ENCODE measurements at places on chromosomes 1 and 21. TPM values are rescaled to one million over a fixed set of nuclear protein-coding genes. Genes with fewer than 3 reads are reported as not detected.

The WLS gene
- total RNA-seq, result 171 TPM

The STPG1 gene
- 9.5 TPM for total RNA-seq

The KRTAP19-1 gene
- total RNA-seq, result not detected

The EVI5 gene
- total RNA-seq, result 80.4 TPM

The SPOCD1 gene
- 28.0 TPM for total RNA-seq

The CD247 gene
- total RNA-seq, result not detected

DNA sequence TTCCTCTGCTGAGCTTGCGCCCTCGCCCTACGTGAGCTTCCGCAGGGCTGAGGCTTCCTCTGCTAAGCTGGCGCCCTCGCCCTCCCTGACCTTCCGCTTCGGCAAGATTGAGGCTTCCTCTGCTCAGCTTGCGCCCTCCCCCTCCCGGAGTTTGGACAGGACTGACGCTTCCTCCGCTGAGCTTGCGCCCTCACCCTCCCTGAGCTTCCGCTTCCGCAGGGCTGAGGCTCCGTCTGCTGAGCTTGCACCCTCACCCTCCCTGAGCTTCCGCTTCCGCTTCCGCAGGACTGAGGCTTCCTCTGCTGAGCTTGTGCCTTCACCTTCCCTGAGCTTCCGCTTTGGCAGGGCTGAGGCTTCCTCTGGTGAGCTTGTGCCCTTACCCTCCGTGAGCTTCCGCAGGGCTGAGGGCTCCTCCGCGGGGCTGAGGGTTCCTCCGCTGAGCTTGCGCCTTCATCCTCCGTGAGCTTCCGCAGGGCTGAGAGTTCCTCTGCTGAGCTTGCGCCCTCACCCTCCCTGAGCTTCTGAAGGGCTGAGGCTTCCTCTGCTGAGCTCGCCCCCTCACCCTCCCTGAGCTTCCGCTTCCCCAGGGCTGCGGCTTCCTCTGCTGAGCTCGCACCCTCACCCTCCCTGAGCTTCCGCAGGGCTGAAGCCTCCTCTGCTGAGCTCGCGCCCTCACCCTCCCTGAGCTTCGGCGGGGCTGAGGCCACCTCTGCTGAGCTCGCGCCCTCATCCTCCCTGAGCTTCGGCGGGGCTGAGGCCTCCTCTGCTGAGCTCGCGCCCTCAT is 753.6 kb upstream of the TPTE start:
- H3K27me3 ChIP-seq, result no peaks in the 10 kb centered on the region
- no peaks in the 10 kb centered on the region for H3K36me3 ChIP-seq
- no peaks in the 10 kb centered on the region for H3K4me1 ChIP-seq
- H3K27ac ChIP-seq, result no peak overlapping the region
- no peak overlapping the region for H3K4me3 ChIP-seq

DNA sequence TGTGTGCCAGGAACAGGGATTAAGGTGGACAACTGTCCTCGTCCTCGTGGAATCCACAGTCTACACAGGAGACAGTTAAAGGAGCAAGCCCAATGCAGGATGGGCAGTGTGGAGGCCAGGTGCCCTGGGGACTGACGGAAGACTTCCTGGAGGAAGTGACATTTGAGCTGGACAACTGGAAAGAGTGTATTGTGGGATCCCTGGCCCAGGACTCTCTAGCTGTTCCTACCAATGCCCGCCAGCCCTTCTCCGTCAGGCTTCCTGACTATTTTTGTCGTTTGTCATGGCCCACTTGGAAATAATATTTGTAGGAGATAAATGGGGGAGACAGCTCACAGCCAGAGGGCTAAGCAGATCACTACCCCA is 235.3 kb downstream of the TOMM20 start:
- no peak for DNase-seq
- peak overlapping the region; percentile 75 for H3K27ac ChIP-seq
- no peaks in the 10 kb centered on the region for H3K36me3 ChIP-seq
- H3K4me1 ChIP-seq, result peaks cover 25% of the 10 kb centered on the region
- H3K4me3 ChIP-seq, result no peak overlapping the region
- no peaks in the 10 kb centered on the region for H3K27me3 ChIP-seq

DNA sequence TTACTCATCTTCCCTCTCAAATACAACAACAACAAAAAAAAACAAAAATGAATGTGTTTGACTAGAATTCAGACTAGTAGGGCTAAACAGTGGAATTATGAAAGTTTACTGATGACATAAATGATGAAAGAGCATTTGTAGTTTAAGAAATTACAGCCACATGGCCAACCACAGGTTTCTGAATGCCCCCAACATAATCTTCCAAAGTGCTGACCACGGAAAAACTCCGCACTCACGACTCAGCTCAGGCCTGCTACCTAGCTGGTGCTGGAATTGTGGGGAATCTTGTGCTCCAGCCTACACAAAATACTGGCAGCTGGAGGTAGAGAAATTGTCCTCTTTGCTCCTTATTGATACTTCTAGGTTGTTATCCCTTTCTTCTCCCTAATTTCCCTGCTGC is 23.6 kb upstream of the TBX15 start:
- H3K27ac ChIP-seq, result no peak overlapping the region
- peaks cover 16% of the 10 kb centered on the region for H3K27me3 ChIP-seq
- H3K4me3 ChIP-seq, result no peak overlapping the region
- H3K36me3 ChIP-seq, result no peaks in the 10 kb centered on the region

- H3K27ac ChIP-seq, result no peak overlapping the region
- no peak for DNase-seq
- H3K36me3 ChIP-seq, result no peaks in the 10 kb centered on the region
- peaks cover 7% of the 10 kb centered on the region for H3K4me1 ChIP-seq
- H3K4me3 ChIP-seq, result no peak overlapping the region
- no peaks in the 10 kb centered on the region for H3K27me3 ChIP-seq
Measured at GRCh38 chr1:235779770-235780169, 86.9 kb downstream of the LYST start.

DNA sequence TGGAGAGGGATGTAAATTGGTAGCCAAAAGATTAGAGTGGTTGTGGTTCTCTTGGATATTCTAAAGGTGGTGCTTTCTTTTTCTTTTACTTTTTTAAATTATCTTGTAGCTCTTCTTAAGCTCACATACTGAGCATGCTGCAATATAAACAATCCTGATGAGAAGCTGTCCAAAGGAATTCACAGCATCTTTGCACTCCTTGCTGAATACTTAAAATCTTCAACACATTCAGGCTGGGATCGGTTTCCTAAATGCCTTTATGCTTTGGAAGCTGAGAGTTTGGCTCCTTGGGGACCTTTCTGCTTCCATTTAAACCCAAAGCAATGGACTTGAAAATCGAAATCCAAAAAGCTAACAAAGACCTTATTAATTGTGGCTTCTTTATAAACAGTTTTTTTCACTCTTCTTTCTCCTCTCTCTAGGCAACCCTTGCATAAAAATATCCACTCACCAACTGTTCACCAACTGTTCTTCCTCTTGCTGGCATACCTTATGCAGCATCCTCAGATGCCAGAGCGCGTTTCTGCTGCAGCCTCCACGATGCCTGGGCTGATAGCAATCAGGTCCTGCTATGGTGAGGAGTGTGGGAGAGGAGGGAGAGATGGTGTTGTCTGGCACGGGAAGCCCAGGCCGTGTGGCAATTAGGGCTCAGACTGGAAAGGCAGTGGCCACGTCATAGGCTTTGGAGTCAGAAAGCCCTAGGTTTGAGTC is 535.8 kb upstream of the DAB1 start:
- H3K27ac ChIP-seq, result no peak overlapping the region
- H3K27me3 ChIP-seq, result no peaks in the 10 kb centered on the region
- no peaks in the 10 kb centered on the region for H3K36me3 ChIP-seq
- H3K4me3 ChIP-seq, result no peak overlapping the region
- DNase-seq, result no peak

GRCh38 chr1:80258659-80259058 is 1252.1 kb upstream of the ADGRL4 start:
- H3K27ac ChIP-seq, result no peak overlapping the region
- H3K27me3 ChIP-seq, result no peaks in the 10 kb centered on the region
- H3K4me1 ChIP-seq, result no peaks in the 10 kb centered on the region
- no peak overlapping the region for H3K4me3 ChIP-seq
- no peak for DNase-seq

DNA sequence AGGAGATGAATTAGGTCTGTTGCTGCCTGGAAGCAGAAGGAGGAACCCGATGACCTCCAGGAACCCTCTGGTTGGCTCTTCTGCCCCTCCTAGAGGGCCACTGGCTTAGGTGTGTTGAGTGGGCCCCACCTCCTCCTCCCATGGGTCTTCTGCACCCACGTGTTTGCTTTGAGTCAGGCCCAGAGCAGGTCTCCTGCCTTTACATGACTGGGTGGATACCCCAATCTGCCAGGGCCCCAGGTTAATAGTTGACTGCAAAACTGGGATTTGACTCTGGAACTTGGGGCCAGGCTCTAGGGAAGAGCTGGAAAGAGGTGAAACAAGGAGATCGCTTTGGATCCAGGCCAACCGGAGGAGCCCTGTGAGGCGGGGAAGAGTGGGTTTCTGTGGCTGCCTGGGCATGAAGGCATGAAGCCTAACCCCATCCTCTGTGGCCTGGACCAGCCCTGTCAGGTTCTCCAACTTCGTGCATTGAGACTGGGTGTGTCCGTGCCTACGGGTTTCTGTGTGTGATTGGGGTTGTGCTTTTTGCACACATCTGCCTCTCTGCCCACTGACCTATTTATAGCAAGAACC is 7.8 kb upstream of the LAD1 start:
- H3K4me1 ChIP-seq, result no peaks in the 10 kb centered on the region
- H3K27ac ChIP-seq, result no peak overlapping the region
- no peaks in the 10 kb centered on the region for H3K36me3 ChIP-seq
- DNase-seq, result no peak
- H3K27me3 ChIP-seq, result peaks cover 42% of the 10 kb centered on the region

DNA sequence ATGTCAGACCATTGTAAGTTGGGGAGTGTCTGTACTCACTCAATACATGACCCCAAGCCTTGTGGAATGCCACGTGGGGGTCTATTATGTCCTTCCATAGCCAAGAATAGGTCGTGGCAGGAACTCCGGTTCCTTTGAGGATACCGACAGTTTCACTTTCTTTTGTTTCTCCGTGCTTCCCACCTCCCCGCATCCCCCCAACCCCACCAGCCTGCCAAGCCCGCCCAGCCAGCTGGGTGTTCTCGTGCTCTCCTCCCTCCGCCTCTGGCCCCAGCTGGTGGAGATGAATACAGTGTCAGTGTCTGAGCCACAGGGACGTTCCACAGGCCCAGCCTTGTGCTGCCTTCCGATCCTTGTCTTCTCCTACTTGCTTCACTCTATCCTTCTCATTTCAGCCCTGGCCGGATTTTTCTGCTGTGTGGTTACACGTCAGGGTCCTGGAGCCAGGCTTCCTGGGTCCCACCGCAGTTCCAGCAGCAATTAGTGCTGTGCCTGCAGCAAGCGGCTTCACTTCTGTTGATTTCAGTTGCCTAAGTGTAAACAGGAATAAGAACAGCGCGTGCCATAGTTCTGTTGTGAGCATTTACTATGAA is 4.1 kb upstream of the AGTRAP start:
- H3K4me3 ChIP-seq, result no peak overlapping the region
- peaks cover 27% of the 10 kb centered on the region for H3K4me1 ChIP-seq
- no peaks in the 10 kb centered on the region for H3K27me3 ChIP-seq
- DNase-seq, result peak; percentile 38

- no peaks in the 10 kb centered on the region for H3K4me1 ChIP-seq
- H3K27ac ChIP-seq, result no peak overlapping the region
- H3K4me3 ChIP-seq, result no peak overlapping the region
- DNase-seq, result no peak
- H3K36me3 ChIP-seq, result no peaks in the 10 kb centered on the region
- no peaks in the 10 kb centered on the region for H3K27me3 ChIP-seq
Measured at GRCh38 chr1:247966532-247967204, 1.6 kb downstream of the OR2AK2 start.

DNA sequence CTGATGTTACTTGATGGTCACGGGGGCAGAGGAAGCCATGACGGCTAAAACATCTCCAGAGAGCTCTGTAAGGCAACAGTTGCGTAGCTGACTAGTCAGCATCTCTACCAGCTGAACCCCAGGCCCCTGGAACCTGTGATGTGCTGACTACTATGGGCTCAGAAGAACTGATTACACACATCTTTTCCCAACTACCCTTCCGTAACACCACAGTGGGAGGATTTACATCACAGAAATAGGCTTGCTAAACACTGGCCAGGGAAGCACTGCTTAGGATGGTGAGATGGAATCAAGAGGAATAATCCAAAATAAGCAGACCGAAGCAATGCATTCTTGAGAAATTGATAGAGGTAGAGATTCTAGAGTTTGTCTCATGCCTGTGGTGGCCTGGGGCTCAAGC is 122.5 kb downstream of the SMYD2 start:
- peak; percentile 65 for DNase-seq
- H3K4me3 ChIP-seq, result no peak overlapping the region
- peaks cover 44% of the 10 kb centered on the region for H3K4me1 ChIP-seq
- H3K36me3 ChIP-seq, result peaks cover 27% of the 10 kb centered on the region
- no peaks in the 10 kb centered on the region for H3K27me3 ChIP-seq

DNA sequence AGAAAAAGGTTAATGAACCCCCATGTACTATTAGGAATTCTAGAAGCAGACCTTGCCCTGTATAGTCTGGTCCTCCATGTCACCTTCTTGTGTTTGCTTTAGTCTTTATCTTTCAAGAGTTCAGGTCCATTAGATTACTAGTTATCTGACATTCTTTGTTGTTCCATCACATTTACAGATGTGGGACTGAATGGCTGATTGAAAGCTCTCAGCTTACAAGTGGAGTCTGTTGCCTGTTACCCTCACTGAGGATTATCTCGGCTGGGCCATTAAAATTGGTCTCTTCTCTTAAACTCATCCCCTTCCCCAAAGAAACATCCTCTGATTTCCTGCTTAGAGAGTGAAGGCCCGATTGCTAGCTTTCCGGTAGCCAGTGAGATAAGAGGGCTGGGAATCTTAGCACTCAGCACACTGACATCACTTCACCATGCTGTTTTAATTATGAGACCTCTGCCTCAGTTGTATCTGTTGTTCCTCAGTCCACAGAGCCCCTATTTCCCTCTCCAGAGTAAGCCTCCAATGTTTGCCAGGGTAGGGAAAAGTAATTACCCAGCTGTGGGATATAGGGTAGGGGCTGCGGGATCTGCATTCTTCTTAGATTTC is 76.8 kb downstream of the LPGAT1 start:
- no peak for DNase-seq
- H3K27ac ChIP-seq, result no peak overlapping the region
- no peaks in the 10 kb centered on the region for H3K36me3 ChIP-seq
- no peak overlapping the region for H3K4me3 ChIP-seq
- no peaks in the 10 kb centered on the region for H3K4me1 ChIP-seq
- H3K27me3 ChIP-seq, result no peaks in the 10 kb centered on the region

GRCh38 chr1:93566227-93566626 is 115.4 kb downstream of the BCAR3 start:
- peak; percentile 16 for DNase-seq
- H3K27me3 ChIP-seq, result no peaks in the 10 kb centered on the region
- H3K4me1 ChIP-seq, result peaks cover 9% of the 10 kb centered on the region
- H3K36me3 ChIP-seq, result peaks cover 58% of the 10 kb centered on the region
- H3K27ac ChIP-seq, result peak overlapping the region; percentile 22

GRCh38 chr1:7940745-7941436 is at the start of gene TNFRSF9:
Gene TNFRSF9, minus strand, starts transcription at chr1:7940839. Its CDS starts 845 bp downstream, at chr1:7939994.
- no peak within 1 kb of the TSS for H3K27ac ChIP-seq
- H3K4me1 ChIP-seq, result peaks cover 14% of the 10 kb centered on the region
- peaks cover 14% of the 10 kb centered on the region for H3K27me3 ChIP-seq
- no peak within 1 kb of the TSS for H3K4me3 ChIP-seq

- no peaks in the 10 kb centered on the region for H3K36me3 ChIP-seq
- H3K4me1 ChIP-seq, result peaks cover 26% of the 10 kb centered on the region
- peak overlapping the region; percentile 30 for H3K4me3 ChIP-seq
- H3K27me3 ChIP-seq, result no peaks in the 10 kb centered on the region
- peak; percentile 78 for DNase-seq
Measured at GRCh38 chr1:31944205-31945089, 6.3 kb upstream of the PTP4A2 start.

All from astrocyte (in vitro differentiated cells and primary cell).